ENCODE measurements at places on chromosomes 12 and 14.

DNA sequence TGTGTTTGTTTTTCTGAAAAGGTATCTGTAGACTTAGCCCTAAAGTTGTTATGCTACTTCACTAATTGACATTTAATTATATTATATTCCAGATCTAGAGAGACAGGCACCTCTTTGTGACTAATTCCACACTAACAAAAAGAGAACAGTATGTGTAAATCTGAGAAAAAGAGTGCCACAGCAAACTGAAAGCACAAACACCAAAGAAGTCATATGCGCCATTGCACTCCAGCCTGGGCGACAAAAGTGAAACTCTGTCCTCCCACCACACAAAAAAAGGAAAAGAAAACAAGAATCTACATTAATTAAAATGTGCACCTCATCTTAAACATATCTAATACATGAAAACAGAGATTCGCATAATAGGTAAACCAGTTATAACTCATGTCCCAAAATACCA is 4.4 kb upstream of the CSRNP2 start:
- DNase-seq, result no peak

DNA sequence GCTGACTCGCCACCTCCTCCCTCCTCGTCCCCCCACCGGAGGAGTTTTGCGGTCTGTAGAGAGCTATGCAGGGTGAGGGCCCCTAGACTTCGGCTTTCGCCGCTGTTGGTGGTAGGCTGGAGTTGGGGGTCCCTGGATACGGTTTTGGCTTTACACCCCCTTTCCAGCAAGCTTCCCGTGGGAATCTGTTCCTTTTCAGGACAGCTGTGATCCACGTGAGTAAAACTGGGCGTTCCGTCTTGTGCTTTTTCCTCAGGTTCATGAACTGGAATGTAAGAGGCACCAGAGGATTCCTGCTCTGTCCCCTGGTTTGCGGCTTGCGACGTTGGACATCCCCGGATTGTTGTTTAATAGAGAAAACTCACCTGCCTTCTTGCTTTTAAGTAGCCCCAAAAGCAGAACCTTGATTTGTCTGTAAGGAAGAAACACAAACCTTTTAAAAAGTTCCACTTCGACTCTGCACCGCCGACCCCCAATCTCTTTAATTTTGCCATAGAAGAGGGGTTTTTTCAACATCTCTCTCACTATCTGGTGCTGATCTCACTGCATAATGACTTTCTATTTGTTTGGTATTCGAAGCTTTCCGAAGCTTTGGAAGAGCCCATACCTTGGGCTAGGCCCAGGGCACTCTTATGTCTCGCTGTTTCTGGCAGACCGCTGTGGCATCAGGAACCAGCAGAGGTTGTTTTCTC is 490 bp downstream of the PRORP start:
- peak; percentile 12 for DNase-seq

DNA sequence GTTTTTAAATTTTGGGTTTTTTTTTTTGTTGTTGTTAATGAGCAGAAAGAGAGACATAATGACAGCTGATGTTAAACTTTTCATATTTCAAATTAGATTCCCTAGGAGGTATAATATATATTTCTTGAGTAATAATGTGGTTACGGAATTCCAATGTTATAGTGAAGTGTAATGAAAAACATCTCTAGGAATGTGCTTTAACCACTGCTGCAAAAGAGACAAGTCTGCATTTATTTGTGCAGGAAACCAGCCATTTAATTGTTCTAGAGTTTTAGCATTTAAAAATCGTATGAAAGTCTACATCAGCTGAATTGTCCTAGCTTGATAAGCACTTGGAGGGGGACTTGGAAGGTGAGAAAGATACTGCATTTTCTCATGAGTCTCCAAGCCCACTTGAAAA is 14.3 kb downstream of the SERPINA10 start:
- no peak for DNase-seq

DNA sequence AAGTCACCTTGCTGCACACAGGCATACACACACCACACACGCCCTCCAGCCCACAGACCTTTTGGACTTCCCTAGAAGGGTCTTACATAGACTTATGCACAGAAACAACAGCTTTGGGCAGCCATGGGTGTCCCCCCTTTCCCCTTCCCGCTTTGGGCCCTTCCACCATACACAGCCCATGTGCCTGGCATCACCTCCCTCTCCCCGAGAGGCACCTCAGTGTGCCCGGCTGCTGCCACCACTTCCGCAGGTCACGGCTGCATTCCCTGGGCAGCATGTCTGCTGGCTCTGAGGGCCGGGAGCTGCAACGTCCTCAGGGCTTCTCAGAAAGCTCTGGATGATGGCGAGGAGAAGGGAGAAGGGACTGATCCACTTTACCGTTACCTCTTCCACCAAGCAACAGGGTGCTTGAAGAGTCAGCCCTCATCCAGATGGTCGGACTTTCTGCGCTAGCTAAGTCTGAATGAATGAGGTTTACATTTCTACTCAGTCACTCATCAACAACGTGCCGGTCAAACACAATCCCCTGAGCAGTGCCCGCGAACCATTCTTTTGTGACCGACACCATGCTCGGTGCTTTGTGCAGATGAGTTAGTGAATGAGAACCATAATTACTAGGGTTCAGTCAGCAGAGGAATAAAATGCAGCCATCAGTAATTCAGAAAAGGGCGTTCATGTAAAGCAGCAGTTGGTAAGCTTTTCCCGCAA is 72.2 kb upstream of the BCL11B start:
- DNase-seq, result no peak

DNA sequence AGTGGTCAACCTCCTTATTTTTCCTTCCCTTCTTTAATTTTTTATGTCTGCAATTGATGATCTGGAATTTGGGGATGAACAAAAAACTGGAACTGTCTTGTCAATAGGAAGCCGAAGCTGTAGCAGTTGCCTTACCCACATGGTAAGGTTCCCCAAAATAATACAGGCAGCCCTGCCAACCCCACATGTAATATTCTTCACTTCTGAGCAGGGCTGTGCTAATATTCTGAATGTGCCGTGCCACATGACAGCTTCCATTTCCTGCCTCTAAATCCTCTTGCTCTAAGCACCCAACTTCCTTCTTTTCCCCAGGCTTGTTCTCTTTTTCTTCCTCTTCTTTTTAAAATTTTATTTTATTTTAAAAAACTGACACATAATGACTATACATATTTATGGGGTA is 39.6 kb downstream of the GPATCH2L start:
- DNase-seq, result no peak

- DNase-seq, result no peak
Observed at GRCh38 chr12:98504368-98504617, 11.1 kb upstream of the TMPO start.

DNA sequence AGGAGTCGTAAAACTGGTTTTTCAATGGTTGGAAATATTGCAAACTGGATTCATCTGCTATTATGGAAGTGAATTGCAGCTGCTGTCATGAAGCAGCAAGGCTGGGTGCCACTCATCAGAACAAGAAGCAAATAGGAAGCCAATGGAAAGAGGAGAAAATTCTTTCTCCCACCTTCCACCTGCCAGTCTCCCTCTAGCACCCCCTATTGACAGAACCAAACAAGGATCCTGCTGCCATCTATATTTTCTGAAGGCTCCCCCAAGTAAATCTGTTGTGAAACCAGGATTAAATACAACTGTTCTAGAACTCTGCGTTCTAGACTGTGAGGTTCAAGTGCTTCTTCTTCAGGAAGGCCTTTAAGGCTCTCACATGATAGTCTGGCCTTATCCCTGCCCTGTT is 286.6 kb downstream of the AACS start:
- DNase-seq, result no peak

- DNase-seq, result no peak
Observed at GRCh38 chr14:68947802-68948201, 31.3 kb downstream of the ACTN1 start.

DNA sequence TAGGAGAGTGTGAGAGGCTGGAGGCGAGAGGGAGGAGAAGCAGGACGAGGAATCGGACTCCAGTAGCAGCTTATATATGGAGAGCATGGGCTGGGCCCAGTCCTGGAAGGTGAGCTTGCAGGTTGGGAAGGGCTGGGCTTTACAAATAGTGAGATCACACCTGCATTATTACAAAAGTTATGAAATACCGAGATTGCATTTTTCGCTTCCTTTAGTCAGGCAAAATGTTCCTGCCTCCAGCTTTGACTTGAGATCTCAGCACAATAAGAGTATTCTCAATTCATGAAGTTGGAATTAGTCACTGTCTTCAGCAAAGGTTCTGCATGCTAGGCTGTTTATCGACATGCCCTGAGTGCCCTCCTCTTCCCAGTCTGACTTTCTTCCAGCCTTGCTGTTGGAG is at the start of gene KRT6B:
Gene KRT6B, minus strand, starts transcription at position 46 of the 400 bp plus-strand sequence. CDS start 68 bp downstream, outside the sequence.
- DNase-seq, result no peak

DNA sequence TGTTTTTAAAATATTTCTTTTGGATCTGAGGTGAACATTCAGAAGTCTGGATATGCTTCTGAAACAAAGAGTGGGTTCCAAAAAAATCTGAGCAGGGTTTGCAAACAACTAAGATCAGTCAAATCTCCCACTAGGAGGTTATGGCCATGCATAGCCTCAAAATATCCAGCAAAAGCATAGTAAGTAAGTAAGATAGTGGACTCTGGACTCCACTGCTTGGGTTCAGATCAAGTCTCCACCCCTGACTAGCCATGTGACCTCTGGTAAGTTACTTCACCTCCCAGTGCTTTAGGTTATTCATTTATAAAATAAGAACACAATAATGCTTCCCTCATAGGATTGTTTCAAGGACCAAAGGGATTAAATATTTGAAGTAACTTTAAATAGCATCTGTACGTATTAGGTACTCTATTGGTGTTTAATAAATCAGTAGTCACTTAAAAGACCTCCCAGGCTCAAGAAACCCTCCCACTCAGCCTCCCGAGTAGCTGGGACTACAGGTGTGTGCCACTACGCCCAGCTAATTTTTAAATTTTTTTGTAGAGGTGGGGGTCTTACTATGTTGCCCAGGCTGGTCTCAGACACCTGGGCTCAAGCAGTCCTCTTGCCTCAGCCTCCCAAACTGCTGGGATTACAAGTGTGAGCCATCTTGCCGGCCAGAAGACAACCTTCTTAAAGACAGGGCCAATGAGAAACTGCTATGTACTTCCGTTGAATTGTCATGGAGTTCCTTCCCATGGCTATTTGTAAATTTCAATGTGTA is 95.7 kb upstream of the SOX5 start:
- no peak for DNase-seq

DNA sequence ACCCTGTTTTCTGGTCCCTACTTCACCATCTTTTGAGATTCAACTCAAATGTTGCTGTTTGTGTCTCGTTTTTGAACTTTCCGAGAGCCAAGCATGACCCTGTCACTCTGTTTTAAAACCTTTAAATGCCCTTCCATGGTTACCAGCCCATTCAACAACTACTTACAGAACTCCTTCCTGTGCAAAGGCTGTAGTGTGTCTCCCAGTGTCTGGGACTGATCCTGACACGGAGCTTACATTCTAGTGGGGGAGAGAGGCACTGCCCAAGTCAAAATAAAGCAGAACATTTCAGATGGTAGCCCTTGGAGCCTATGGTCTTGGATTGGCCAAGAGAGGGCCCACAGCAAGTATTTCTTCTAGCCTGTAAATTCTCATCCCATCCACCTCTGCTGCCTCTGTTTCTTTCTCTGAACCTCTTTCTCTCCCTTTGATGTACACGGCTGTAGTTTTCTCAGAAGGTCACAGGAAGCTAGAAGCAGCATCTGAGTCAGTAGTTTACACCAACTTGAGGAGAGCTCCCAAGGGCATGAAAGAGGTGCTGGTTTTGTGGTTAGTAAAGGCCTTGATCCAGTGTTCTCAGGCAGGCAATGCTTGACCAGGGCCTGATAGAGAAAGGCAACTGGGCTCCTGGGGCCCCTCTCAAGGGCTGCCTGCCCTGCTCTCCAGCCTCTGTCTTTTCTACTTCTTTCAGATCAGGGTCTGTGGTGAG is 42.3 kb upstream of the SLC24A4 start:
- DNase-seq, result peak; percentile 9

DNA sequence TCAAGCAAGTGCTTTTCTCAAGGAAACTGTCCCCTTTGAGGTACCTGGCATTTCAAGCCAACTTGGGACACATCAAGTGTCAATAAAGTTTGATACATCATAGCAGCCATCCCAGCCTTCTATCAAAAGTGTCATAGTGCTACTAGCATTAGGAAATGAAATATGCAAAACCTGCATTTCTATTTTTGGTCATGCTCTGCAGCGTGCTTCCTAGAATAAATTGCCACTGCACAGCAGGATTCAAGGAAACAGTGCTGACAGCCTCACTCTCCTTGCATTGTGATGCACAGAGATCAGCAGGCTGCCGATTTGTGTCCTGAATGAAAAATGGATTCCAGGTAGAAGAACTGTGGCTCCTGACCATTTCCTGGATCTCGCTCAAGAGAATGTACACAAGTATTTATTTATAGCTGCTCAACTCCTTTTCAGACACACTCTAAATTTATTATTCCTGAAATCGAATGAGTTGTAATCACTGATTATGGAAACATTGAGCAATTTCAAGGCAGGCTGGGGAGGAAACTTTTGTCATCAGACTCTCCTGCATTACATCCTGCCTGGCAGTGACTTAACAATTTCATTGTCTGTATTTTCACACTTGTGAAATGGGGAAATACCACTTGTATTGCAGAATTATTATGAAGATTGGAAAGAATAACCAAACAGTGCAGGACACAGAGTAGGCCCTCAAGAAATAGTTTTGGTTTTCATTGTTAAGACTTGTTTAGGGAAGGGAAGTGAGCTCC is 120.9 kb downstream of the SLC38A6 start:
- no peak for DNase-seq

DNA sequence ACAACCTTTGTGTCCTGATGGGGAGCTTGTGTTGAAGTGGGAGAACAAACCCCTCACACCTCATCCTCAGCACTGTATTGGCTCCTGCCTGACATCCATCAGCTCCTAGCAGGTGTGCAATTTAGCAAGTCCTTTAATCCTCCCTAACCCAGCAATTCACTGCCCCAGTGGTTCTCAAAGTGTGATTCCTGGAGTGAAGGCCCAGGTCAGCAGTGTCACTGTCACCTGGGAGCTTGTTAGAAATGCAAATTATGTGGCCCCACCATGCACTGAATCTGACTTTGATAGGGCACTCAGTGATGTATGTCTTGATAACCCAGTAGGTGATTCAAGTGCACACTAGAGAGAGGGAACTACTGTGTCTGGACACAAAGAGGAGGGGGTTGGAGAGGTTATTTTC is 133.6 kb downstream of the FGD4 start:
- no peak for DNase-seq

GRCh38 chr12:120690978-120691377 is 4.0 kb downstream of the MLEC start:
- no peak for DNase-seq

Measured in CD4-positive, alpha-beta T cell treated with Interleukin-6 for 4 hours (primary cell).